ENCODE measurements at places on chromosomes 7 and 10. TPM values are rescaled to one million over a fixed set of nuclear protein-coding genes. Genes with fewer than 3 reads are reported as not detected.

The DLX5 gene
- polyA plus RNA-seq, result 0.16 TPM

The C1QL3 gene
- not detected for polyA plus RNA-seq

The PODXL gene
- 16.5 TPM for polyA plus RNA-seq

The CPA5 gene
- 0.20 TPM for polyA plus RNA-seq

The ENKUR gene
- polyA plus RNA-seq, result 0.16 TPM

The GIMAP7 gene
- 9.3 TPM for polyA plus RNA-seq

All from adipose tissue (tissue), 3 donors.